ENCODE measurements at places on chromosomes 16 and 17.

- DNase-seq, result no peak
Observed at GRCh38 chr17:42178817-42179216, 2.1 kb downstream of the KCNH4 start.

DNA sequence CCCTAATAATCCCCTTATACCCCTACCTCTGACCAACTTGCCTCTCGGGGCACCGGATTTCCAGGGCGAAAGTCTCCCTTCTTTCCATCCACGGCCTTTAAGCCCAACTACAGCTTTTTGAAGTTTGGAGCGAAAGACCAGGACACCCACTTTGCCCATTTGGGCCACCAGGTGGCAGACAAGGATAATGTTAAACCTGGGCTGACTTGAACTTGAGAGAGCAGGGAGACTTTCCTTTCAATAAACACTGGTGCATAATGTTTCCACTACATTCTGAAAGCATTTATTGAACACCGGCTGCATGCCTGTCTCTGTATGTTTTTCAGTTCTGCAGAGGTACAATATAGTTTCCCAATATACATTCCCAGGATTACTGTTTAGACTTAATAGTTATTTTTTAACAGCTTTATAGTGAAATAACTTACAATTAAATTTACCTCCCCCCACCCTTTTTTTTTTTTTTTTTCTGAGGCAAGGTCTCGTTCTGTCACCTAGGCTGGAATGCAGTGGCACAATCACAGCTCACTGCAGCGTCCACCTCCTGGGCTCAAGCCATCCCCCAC, 6.9 kb upstream of the CES3 start:
- DNase-seq, result peak; percentile 83

DNA sequence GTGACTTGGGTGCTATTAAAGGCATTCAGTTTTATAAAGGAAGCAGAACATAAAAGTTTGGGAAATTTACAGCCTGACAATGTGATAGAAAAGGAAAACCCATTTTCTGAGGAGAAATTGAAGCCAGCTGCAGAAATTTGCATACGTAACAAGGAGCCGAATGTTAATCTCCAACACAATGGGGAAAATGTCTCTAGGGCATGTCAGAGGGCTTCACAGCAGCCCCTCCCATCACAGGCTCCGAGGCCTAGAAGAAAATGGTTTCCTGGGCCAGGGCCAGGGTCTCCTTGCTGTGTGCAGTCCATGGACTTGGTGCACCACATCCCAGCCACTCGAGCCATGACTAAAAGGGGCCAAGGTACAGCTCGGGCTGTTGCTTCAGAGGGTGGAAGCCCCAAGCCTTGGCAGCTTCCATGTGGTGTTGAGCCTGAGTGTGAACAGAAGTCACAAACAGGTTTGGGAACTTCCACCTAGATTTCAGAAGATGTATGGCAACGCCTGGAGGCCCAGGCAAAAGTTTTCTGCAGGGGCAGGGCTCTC, 23.9 kb upstream of the TOM1L1 start:
- no peak for DNase-seq

DNA sequence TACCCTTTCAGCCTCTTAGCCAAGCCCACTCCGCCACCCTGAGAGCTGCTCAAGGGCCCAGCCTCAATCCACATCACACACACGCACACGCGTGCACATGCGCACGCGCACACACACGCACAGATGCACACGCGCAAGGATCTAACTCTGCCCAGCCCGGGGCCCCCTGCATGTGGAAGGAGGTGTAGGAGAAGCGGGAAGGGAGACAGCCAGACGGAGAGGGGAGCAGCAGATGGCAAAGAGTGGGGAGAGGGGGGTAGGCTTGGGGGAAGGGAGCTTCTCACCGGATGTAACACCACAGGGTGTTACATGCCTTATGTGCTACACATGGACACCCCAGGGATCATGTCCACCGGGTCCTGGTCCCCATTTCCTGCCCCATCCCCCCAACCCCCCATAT, 15.3 kb downstream of the DLG4 start:
- no peak for DNase-seq

GRCh38 chr17:14581186-14581830, 280.4 kb downstream of the HS3ST3B1 start:
- no peak for DNase-seq

DNA sequence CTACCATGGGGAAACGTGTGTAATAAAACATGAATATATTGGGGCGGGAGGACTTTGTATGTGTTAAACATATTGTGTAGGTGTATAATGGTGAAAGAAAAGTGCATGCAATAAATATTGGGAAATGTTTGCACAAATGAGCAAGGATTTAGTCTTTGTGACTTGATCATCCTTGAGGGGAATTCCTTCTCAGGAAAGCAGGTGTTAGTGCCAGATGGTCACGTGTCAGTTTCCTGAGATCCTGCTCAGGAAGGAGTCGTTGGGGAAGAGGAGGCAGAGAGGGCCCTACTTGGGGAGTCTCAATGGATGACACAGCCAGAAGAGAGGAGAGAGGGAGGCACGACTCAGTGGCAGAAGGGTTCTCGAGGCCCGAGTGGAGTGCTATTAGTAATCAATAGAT, 53.2 kb downstream of the MSI2 start:
- no peak for DNase-seq

GRCh38 chr16:75667503-75667902, 9.3 kb downstream of the CPHXL2 start:
- DNase-seq, result no peak

GRCh38 chr17:2905269-2905668, 109.0 kb downstream of the RAP1GAP2 start:
- DNase-seq, result no peak

GRCh38 chr17:71114911-71115668, 945.8 kb downstream of the KCNJ2 start:
- no peak for DNase-seq

DNA sequence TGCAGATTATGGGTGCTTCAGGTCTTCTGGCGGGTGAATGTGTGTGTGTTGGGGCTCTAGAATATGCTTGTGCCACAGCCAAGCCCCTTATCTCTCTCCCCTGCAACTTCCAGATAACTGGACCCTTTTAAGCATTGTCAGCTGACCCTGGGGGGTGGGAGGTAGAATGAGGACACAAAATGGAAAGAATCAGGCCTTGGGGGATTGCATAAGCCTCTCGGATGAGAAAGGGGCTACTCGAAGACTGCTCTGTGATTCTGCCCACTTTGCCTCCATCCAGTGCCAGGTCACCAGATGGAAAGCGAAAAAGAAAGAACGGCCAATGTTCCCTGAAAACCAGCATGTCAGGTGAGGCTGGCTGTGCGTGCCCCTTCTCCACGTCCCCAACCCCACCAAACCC, 13.8 kb downstream of the THRA start:
- no peak for DNase-seq

DNA sequence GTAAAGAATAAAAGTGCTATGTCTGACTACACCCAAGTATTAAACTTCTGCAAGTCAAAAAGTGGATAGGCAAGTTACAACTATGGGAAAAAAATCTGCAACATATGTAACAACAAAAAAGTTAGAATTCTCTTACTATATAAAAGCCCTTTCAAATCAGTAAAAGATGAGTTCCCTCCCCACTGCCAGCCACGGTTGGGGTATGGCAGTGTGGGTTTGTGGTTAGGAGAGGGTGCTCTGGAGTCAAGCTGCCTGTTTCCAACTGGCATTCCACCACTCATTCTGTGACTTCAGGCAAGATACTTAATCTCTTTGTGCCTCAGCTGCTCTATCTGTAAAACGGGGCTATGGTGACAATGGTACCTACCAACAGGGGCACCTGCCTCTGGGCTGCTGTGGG, 26.6 kb upstream of the MFSD6L start:
- DNase-seq, result no peak

- DNase-seq, result no peak
Observed at GRCh38 chr17:58667934-58668597, 23.8 kb downstream of the TEX14 start.

DNA sequence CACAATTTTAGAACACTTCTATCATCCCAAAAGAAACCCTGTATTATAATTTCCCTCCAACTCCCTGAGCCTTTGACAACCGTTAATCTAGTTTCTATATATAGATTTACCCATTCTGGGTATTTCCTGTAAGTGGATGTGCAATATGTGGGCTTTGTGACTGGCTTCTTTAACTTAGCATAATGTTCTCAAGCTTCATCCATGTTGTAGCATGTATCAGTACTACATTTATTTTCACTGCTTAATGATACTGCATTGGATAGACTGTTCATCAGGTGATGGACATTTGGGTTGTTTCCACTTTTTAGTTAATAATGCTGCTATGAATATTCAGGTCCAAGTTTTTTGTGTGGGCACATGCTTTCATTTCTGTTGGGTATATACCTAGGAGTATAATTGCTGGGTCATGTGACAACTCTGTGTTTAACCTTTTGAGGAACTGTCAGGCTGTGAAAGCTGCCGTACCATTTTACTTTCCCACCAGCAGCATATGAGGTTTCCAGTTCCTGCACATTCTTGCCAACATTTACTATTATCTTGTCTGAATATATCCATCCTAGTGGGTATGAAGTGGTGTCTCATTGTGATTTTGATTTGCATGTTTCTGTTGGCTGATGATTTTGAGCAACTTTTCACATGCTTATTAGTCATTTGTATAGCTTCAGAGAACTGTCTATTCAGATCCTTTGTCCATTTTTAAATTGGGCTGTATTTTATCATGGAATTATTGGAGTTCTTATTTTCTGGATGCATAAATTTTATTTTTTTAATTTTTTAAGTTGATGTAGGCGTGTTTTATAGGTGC, 16.4 kb downstream of the REXO5 start:
- DNase-seq, result no peak

- no peak for DNase-seq
Observed at GRCh38 chr16:21626659-21627277, 25.6 kb downstream of the IGSF6 start.

DNA sequence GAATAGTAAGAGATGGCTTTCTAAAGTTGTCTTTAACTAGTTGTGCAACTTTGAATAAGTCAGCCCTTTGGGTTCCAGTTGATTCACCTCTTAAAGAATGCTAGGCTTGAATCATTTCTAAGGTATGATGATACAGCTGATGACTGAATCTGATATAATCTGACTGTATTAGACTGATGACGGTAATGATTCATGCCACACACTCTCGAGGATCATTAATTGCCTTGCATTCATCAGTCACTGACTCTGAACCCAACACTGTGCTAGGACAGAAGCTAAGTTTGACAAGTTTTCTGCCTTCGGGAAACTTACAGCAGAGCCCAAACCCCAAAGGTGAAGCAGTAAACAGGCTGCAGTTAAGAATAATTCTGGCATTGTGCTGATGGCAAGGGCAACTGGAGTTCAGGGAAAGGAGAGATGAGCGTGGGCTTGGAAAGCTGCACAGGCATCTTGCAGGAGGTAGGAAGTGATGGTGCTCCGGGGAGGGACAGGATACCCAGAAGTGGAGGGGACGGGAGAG, 25.8 kb downstream of the ASIC2 start:
- no peak for DNase-seq

DNA sequence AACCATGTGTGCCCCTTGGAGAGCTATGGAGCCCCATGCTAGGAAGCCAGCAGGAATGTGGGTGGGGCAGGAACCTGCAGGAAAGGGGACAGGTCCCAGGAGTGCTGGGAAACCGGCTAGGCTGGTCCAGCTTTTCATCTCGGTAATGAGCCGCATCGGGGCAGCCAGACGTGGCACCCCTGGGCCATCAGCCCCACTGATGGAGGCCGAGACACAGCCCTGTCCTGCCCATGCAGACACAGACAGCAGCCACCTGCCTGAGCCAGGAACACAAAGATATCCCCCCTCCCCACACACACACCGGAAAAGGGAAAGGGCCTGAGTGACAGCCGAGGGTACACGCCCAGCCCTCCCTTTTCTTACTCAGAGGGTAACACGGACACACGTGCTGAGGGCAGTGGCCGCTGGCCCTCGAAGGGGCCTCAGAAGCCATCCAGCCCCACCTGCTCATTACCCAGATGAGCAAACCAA, 18.1 kb downstream of the PPL start:
- no peak for DNase-seq

DNA sequence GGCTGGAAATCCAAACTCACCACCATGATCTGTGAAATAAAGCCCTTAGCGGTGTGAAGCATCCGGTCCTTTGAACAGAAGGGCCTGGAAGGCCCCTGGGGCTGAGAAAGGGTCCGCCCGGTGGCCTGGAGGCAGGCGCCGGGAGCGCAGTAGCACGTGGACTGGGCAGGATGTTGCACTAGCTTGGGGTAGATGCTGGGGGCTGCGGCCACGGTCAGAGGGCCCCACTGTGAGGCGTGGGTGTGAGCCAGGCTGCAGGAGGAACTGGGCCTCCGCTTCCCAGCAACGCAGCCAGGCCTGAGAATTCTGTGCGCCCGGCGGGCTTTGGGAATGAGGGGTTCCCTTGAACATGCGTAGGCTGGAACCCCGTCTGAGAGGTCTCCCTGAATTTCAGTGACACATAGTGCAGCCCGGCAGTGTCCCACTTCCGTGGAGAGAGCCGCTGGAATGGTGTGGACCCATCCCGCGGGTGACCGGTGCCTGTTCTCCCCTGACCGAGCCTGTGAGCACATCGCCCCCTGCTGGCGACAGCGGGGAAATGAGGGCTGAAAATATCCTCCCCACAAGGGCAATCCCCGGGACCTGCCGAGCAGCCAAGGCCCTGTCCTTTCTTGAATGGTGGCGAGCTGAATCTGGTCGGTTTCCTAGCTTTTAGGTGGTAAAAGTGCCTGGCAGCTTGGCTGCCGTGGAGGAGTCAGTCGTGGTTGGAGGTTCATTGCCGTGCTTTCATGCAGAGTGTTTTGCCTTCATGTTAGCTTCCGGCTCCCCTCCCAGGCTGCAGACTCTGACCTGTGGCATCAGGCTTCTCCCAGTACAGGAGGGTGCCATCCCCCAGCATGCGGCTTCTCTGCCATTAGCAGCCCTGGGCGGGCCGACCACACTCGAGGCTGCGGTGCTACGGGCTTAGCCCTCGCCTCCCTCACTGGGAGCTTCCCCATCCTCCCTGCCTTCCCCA, 43.8 kb downstream of the DNAJA2 start:
- DNase-seq, result peak; percentile 66

GRCh38 chr17:50589095-50589705, 28.7 kb downstream of the CACNA1G start:
- DNase-seq, result no peak

DNA sequence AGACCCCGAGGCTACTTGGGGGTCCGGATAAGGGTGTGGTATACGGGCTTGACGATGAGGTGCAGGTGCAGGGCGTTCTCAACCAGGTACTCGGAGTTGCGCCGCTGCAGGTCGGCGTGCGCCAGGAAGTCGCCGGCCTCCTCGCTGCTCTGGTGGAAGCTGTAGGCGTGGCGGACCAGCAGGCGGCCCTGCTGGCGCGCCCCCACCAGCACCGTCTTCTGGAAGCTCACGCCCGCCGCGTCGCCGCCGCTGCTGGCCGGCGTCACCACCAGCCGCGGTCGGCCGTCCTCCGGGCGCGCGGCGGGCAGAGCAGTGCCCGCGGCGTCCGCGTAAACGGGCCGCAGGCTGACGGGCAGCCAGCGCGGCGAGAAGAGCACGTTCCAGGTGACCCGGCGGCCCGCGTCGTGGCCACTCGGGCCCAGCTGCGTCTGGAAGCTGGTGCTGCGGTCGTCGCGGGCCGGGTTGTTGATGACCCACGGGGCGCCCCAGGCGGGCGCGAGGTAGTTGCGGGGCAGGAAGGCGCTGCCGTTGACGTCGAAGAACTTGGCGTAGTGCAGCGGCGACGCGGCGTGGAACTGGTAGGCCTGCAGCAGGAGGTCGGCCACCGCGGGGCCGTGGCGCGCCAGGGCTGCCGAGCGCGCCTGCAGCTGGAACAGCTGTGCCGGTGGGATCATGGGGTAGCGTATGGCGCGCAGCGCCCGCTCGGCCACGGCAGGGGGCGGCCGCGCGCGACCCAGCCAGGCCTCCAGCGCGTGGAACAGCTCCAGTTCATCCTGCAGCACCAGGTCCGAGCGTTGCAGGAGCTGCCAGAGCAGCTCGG, 4.8 kb downstream of the BTBD17 start:
- DNase-seq, result no peak
